ENCODE measurements at places on chromosomes 7 and 10. TPM values are rescaled to one million over a fixed set of nuclear protein-coding genes. Genes with fewer than 3 reads are reported as not detected.

Gene IRF5
- 12.7 TPM for total RNA-seq

Gene OPN4
- 1.5 TPM for total RNA-seq

Gene TAC1
- not detected for total RNA-seq

Gene LIPM
- total RNA-seq = not detected

Gene OGA
- total RNA-seq = 233 TPM

Gene LEP
- total RNA-seq = 712 TPM

Gene TMEM72
- total RNA-seq = not detected

Gene ITIH5
- 316 TPM for total RNA-seq

Gene GPER1
- 7.3 TPM for total RNA-seq

Gene CHST12
- 15.0 TPM for total RNA-seq

Gene MMP21
- not detected for total RNA-seq

Gene PCLO
- total RNA-seq = 0.34 TPM

Gene OR9A2
- total RNA-seq = not detected

Gene NEURL1
- not detected for total RNA-seq

Gene IKZF1
- 10.0 TPM for total RNA-seq

Gene IFIT2
- total RNA-seq = 2.3 TPM

Gene TASOR2
- total RNA-seq = 64.2 TPM

Gene CCZ1
- total RNA-seq = 52.4 TPM

Gene GPR15LG
- not detected for total RNA-seq

Gene PRKCQ
- total RNA-seq = 0.98 TPM

Gene AKAP9
- total RNA-seq = 107 TPM

Gene GOT1
- total RNA-seq = 18.3 TPM

Gene ARHGAP12
- total RNA-seq = 50.2 TPM

Gene AFAP1L2
- total RNA-seq = 2.7 TPM

Gene ADAM22
- total RNA-seq = 3.4 TPM

Gene FEZF1
- total RNA-seq = not detected

Gene DENND11
- total RNA-seq = 17.0 TPM

Gene ZNF736
- 14.3 TPM for total RNA-seq

Gene ARMC10
- total RNA-seq = 35.4 TPM

Gene KLF14
- 0.66 TPM for total RNA-seq

Gene ASIC3
- 0.34 TPM for total RNA-seq

Gene AKR1D1
- not detected for total RNA-seq

Gene SMKR1
- not detected for total RNA-seq

Gene GPNMB
- 211 TPM for total RNA-seq

Gene LRGUK
- total RNA-seq = 2.2 TPM

Gene SLC16A9
- total RNA-seq = 0.57 TPM

Gene ELN
- 224 TPM for total RNA-seq

Gene KDM7A
- 46.5 TPM for total RNA-seq

Gene MUC3A
- 0.49 TPM for total RNA-seq

Gene CALHM3
- not detected for total RNA-seq

Gene CRHR2
- not detected for total RNA-seq

Gene MYH16
- total RNA-seq = not detected

Gene PRKG1
- 9.8 TPM for total RNA-seq

Gene STOX1
- 5.7 TPM for total RNA-seq

Gene PAPSS2
- 42.9 TPM for total RNA-seq

Gene ZNF503
- total RNA-seq = 9.0 TPM

Gene ECHDC3
- 296 TPM for total RNA-seq

Gene INMT
- 1.4 TPM for total RNA-seq

Gene ARMC3
- total RNA-seq = not detected

Gene PLEKHS1
- not detected for total RNA-seq

Gene RELN
- 2.4 TPM for total RNA-seq

Gene SPDYE5
- not detected for total RNA-seq

Gene CADPS2
- 8.7 TPM for total RNA-seq
